GM06990 (cell line): ENCODE measurements at places on chromosomes 6 and 20.
A peak's percentile ranks its signal among the peaks of the same experiment; 100 is the strongest.

DNA sequence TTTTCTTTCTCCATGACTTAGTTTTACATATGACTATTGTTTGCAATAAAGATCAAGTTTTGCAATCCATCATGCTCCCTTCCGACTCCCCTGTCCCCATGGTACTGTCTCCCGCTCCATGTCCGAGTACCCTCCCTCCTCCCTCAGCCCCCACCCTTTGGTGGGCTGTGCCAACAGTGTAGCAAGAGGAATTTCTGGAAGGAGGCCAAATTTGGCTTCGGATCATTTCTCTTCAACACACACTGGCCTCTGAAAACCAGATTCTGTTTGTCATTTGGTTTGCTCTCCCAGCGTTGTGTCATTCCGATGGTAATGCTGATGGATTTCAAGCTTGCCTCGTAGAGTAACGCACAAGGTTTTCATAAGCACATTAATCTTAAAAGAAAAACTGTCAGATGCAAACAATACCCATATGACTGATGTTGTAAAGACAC is 22.9 kb upstream of the PAX1 start:
- no peak for DNase-seq

DNA sequence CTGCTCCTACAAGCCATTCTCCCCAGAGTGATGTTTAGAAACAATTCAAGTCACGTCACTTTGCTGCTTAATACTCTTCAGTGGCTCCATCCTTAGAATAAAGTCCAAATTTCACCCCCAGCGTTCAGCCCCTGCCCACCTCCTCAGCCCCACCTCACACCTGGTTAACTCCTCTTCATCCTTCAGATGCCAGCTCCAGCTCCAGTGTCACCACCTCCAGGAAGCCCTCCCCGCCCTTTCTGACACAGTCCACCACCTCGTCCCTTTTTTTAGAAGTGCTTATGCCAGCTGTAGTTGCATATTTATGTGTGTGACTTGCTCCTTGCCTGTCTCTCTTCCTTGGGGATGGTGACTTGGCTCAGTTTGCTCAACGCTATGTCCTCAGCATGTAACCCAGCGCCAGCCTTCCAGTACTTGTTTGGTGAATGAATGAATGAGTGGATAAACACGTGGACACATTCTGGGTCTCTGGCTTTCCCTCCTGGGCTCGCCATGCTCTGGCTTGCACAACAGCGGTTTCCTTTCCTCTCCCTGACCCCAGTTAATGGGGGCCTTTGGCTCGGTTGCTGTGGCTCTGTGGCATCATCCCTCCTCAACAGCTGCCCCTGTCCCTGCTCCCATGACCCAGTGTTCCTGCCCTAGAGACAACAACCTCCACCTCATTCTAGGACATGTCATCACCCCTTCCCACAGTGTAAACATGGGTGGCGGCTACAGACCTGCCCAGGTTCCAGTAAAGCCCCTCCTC is 3.7 kb upstream of the IP6K3 start:
- DNase-seq = no peak

- DNase-seq = no peak
These were observed 258.1 kb downstream of the CLIC5 start for GRCh38 chr6:45757443-45758130.

- no peak for DNase-seq
These were observed 39.8 kb upstream of the CDH22 start for GRCh38 chr20:46347841-46348803.

- peak; percentile 43 for DNase-seq
These were observed 2.6 kb downstream of the ASF1A start for GRCh38 chr6:118896339-118897136.

DNA sequence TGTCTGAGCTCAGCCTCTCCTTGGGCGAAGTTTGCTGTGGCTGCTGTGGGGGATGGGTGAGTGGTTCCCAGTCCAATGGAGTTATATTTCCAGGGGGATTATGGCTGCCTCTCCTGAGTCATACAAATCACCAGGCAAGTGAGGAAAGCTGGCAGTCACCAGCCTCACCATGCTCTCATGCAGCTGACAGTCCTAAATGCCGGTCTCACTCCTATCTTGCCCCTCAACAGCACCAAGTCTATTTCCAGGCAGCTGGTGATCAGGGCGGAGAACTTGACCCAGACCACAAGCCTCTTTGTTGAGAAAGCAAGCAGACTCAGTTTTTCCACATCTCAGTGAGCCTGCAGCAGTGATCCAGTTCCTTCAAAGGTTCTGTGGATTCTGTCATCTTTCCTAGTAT is 98.9 kb downstream of the TBC1D32 start:
- no peak for DNase-seq

GRCh38 chr6:116405652-116406356 is 35.1 kb downstream of the DSE start:
- DNase-seq = no peak
